ENCODE measurements at places on chromosomes 11 and 22.

DNA sequence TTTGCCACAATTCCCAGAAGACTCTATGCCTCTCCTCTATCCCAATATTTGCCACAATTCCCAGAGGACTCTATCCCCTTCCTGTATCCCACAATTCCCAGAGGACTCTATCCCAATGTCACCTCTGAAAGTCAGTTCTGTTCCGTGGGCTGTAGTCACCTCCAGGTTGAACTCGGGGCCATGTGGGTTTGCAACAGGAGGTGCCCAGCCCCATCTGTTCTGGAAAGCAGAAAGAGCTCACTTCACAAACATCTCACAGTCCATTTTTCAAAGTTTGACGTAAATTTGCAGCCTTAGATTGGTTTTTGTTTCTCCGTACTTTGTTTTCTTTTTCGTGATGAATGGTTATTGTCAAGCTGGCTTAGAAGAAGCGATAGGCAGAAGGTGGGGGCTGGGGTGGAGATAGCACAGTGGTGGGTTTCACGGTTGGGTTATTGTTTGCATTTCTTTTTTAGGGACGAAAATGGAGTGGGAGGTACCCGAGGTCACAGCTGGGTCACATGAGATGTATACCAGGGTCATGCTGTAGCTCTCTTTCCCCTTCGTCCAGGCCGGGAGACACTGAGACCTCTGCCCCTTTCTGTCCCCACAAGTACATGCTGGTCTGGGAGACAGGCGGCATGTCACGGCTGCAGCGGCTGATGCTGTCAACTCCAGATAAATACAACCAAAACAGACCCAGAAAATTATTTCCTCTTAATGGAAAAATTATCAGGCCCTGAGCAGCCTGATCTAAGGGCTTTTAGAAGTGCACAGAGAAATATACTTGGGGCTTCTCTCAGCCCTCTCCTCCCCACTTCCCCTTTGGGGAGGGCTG is 374.5 kb downstream of the CADM1 start:
- DNase-seq, result no peak

GRCh38 chr22:29569011-29569678 is 11.8 kb downstream of the NIPSNAP1 start:
- no peak for DNase-seq

DNA sequence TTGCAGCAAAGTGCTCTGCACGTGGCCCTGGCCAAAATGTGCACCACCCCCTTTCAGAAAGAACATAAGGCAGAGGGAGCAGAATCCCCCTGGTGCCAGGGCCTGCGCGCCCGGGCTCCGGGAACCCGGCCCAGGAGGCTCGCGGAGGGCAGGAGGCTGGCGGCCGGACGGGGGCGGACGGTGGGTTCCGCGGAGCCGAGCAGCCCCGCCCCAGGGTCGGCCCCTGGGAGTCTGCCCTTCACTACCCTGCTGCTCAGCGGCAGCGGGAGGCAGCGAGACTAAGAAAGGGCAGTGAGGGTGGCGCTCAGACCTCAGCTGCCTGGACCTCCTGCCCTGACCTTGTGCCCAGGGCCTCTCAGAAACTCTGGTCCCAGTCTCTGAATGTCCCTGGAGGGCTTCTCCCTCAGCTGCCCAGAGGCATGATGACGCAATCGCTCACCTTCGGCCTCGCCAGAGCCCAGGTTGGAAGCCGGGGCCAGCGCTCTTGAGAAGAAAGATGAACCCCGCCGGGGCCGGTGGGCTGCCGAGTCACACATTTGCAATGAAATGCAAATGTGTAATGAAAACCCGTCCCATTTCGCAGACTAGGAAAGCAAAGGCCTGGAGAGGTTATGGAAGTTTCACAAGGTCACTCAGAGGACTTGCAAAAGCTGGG is 1.1 kb upstream of the CLMP start:
- no peak for DNase-seq

DNA sequence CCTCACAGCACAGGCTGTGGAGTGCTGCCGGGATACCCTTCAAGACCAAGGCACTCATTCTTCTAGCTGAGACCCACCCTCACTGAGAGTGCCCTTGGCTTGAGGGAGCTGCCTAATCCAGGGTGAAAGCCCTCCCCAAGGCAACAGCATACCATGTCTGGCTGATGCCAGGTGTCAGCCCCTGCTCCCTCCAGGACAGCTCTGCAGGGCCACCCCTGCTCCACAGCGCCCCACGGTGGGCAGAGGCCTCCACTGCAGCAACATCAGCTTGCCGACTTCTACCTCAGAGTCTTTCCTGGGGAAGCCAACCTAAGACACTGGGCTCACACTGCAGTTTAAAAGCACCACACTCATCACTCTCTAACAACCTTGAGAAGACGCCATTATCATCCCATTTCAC is 29.0 kb downstream of the TTLL1 start:
- peak; percentile 1 for DNase-seq

GRCh38 chr11:118610225-118610772 is 2.9 kb downstream of the PHLDB1 start:
- no peak for DNase-seq

- no peak for DNase-seq
Observed at GRCh38 chr11:59894616-59895015, 16.0 kb downstream of the OOSP3 start.

DNA sequence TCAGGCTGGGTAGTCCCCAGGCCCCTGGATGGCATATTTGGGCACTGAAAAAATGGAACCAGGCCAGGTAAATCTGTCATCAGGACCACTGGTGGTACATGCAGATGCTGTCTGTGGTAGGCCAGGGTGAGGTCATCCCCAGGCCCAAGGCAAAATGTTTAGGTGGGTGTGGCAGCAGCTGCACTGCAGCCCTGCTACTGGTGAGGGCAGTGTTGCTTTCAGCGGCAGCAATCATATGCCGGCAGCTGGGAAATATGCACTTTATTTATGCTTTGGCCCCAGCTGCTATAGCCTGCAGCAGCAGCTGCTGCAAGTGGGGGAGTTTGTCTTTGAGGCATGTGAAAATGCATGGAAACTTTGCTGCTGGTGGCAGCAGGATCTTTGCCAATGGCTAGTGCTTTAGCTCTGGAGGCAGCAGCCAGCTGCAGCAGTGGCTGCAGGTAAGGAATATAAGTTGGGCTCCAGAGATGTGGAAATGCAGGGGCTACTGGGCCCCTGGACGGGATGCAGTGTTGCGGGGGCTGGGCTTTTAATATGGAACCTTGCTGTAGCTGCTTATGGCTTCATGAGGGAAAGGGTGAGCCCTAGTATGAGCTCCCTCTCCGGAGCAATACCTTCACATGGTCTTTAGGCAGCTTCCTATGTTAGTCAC is 365.7 kb upstream of the CADM1 start:
- DNase-seq, result no peak

- DNase-seq, result no peak
Observed at GRCh38 chr11:75283391-75283931, 42.9 kb downstream of the TPBGL start.

GRCh38 chr11:92245700-92246271 is 21.2 kb downstream of the FAT3 start:
- no peak for DNase-seq

GRCh38 chr22:20741634-20742581 is 32.0 kb upstream of the SERPIND1 start:
- peak; percentile 20 for DNase-seq

Measured in AML-193 (cell line).